NCI-H1417 (cell line): ENCODE measurements at places on chromosomes 5 and 9.

DNA sequence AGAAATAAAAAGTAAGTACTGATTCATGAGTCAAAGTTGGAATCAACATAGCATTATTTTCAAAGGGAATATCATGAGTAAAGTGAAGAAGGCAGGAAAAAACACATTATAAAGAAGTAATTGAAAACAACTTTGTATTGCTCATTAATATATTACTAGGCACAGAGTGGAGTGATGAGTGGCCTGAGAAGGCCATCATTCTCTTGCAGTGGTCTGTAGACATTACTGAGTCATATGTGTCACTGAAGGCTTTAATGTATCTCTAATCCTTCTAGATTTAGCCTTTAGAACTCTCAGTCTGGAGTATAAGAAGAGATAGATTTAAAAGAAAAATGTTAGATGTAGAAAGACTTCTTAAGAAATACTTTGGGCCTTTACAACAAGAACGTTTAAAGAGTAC lies 881.4 kb downstream of the DNAH5 start:
- no peak for DNase-seq

- DNase-seq = no peak
Observed at GRCh38 chr5:1810581-1811101, 9.4 kb downstream of the NDUFS6 start.

- no peak for DNase-seq
Observed at GRCh38 chr5:8418049-8418426, 549.1 kb downstream of the MTRR start.

GRCh38 chr5:33423018-33423630 lies 17.6 kb upstream of the TARS1 start:
- no peak for DNase-seq

DNA sequence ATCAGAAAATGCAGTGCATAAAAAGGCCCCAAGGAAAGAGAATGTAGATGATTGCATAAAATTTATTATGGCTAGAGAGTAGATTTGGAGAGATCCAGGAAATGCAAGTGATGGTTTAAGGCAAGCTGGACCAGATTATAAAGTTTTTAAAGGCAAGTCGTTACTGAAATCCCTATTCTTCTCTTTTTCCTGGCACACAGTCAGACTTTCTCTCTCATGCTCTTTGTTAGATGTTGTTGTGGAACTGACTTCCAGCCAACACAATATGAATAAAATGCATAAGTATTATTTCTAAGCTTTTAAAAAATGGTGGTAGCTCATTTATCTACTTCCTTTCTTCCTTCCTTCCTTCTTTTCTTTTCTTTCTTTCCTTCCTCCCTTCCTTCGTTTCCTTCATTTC lies 1085.4 kb upstream of the CDH6 start:
- no peak for DNase-seq

DNA sequence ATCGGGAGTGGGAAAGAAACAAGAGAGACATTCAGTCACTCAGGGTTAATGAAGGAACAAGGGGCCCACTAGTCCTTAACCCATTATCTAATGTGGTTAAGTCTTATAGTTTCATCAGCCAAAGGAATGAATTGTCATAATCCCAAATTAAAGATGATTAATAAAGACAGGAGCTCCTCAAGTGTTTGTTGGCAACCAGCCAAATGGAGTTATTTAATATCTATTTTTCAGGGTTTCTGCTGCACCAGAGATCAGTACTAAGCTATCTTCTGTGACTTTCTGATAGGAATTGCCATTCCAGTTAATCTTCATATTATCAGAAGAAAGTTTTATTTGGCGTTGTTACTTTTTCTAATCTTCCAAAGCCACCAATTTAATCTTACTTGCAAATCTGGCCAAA lies 34.0 kb upstream of the FCHO2 start:
- no peak for DNase-seq
